Cardiac muscle cell (in vitro differentiated cells and primary cell): ENCODE measurements at places on chromosomes 1 and 21.

GRCh38 chr1:210938416-210938925, 195.5 kb downstream of the KCNH1 start:
- no peak for DNase-seq

- DNase-seq, result no peak
These were observed 5.9 kb downstream of the ADPRS start for GRCh38 chr1:36094621-36095061.

DNA sequence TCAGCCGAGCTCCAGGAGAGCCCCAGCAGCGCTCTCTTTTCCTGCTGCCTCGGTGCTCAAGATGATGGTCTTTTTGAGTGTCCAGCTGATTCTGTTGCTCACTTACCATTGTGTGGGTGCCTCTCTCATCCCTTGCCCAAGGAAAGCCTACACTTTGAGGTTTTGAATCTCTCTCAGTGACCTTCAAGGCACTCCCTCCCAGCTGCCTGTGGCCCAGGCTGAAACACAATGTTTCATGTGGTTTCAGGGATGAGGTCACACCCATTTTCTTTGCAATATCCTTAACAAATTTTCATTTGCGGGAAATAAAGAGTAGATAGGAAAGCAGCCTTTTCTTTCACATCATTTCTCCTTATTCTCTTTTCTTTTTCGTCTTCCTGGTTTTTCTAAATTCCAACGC, 12.6 kb upstream of the MRPS14 start:
- DNase-seq, result no peak

- DNase-seq, result no peak
These were observed 63.2 kb downstream of the IER5 start for GRCh38 chr1:181151378-181152326.

- peak; percentile 61 for DNase-seq
These were observed 179.0 kb downstream of the PTPRU start for GRCh38 chr1:29415156-29415830.

DNA sequence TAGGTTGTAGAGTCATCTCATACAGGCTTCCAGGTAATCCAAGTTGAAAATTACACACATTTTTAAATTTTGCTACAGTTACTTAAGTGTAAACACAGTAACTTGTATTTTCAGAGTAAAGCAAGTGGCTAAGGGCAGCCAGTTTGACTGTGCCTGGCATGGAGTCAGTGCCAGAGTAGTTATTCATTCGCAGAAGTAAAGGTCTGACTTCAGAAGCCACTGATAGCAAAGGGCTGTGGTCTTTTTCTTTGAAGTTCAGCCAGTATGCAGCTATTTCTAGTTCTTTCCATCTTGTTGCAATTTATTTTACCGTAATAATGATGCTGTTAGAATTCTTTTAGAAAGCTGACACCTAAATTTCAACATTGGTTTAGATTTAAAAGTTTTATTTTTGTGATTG, 9.4 kb downstream of the TMEM50A start:
- no peak for DNase-seq

- no peak for DNase-seq
These were observed 16.0 kb upstream of the POU3F1 start for GRCh38 chr1:38062361-38063288.
